Fibroblast of skin of left biceps (primary cell): ENCODE measurements at places on chromosomes 12 and 14.

DNA sequence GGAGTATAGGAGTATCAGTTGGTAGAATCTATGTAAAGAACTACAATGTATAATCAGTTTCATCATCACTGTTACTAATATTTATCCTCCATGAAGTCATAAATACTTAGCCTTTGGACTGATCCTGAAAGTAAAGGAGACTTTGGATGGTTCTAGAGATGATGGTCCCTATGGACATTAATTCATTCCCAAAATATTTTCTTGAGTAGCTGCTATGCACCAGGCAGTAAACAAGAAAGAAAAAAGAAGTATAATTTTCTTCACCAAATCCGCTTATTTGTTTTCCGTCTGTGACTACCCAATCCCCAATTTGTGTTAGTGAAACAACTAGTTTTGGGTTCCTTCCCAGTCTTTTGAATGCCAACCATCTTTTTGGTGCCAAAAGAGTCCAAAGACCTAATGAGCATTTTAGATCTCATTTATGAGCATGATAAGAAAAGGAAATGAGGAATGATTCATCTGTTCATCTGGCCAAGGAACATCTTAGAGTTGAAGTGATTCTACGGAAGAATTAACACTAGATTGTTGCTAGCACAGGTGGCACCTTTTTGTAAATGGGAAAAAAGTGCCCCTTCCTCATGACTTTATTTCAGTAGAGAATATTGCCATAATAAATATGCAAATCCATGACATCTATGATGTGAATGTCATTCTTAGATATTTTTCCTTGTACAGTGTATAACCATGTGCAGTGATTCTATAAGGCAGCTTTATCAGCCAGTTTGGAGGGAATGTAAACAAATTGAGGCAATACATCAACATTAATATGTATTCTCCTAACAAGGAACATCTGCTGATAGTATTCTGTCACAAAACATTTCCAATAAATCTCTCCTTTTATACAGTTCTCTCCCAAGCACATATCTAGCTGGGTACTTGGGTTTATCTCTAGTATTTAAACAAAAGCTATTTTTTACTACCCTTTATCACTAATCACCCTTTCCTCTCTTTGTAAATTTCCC, 85.1 kb upstream of the CCDC91 start:
- DNase-seq, result no peak

- peak; percentile 10 for DNase-seq
Observed at GRCh38 chr12:75781532-75782046, 250.0 kb downstream of the PHLDA1 start.

DNA sequence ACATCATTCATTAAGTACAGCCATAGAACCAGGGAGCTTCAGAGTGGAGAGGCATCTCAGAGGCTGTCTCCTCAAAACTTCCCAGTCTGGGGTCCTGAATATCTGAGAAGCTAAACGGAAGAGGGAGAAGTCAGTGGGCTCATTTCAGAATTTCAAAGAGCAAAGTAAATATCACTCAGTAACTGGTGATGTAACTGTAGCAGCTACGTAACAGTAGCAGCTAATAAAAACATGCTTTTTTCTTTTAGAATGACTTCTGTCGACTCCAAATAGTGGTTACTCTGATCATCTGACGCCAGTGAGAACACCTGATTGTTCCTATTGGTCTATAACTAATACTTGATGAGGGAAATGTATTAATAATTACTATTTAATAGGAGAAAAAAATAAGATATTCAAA, 383.3 kb downstream of the DPF3 start:
- no peak for DNase-seq

GRCh38 chr12:24244231-24244630, 294.8 kb upstream of the SOX5 start:
- DNase-seq, result no peak

DNA sequence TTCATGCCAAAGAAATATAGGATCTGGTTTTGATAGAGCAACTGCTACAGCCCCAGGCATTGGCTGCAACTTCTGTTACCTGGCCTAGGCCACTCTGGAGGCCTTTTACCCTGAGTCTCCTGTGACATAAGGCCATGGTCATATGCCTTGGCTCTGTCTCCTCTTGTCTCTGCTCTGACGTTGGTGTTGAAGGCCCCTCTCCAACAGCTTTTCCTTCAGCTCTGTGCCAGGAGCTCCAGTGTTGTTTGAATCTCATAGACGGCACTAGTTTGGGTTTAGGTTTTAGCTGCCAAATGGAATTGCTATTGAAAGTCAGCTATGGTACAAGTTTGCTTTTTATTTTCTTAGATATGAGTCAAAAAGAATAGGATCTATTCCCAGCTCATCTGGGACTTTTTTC, 41.1 kb downstream of the TTLL5 start:
- no peak for DNase-seq

DNA sequence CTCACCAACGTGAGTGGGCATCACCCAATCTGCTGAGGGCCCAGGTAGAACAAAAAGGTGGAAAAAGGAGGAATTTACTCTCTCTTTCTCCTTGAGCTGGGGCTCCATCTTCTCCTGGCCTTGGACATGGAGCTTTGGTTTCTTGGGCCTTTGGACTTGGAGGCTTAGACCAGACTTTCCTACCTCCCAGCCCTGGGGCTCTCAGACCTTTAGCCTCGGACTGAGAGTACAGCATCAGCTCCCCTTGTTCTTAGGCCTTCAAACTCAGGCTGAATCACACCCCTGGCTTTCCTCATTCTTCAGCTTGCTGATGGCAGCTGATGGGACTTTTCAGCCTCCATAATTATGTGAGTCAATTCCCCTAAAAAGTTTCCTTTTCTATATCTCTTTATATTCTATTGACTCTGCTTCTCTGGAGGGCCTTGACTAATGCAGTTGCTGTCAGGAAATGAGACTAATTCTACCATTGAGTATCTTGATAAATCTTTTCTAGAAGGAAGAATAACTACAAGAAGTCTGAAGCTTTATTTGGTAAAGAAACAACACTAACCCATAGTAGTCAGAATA, 15.9 kb upstream of the CLEC4E start:
- no peak for DNase-seq

- DNase-seq, result no peak
Observed at GRCh38 chr12:18567787-18568186, 170.0 kb downstream of the PLCZ1 start.

DNA sequence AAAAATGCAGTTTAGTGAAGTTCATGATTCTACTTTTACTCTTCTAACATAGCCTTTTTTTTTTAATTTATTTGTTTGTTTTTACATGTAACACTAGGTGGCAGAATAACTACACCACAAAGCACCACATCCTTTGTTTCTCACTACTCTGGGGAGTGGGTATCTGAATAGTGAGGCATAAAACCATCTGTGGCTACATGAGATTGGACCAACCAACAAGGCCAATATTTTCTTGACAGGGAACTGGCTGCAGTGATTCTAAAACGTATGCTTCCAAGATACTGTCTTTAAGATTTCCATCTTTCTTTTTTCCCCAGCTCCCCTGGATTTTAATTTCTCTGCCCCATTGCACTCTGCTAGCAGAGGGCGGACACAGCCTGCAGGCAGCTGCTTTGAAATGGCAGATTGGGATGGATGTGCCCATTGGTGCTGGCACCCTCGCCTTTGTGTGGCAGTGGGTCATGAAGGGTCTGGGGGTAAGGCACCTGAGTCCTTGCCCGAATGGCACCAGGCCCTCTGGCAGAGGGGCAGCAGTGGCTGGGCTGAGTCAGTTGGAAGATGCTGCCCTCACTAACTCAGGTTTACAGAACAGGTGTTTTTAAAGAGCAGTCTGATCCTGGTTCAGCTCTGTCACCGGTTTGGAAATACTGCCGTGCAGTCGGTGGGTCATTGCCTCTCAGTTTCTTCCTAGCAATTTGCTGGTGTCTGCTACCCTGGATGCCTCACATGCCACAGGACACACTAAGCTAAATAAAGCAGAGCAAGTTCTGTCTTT, 429.1 kb downstream of the RAD51B start:
- DNase-seq, result peak; percentile 68

DNA sequence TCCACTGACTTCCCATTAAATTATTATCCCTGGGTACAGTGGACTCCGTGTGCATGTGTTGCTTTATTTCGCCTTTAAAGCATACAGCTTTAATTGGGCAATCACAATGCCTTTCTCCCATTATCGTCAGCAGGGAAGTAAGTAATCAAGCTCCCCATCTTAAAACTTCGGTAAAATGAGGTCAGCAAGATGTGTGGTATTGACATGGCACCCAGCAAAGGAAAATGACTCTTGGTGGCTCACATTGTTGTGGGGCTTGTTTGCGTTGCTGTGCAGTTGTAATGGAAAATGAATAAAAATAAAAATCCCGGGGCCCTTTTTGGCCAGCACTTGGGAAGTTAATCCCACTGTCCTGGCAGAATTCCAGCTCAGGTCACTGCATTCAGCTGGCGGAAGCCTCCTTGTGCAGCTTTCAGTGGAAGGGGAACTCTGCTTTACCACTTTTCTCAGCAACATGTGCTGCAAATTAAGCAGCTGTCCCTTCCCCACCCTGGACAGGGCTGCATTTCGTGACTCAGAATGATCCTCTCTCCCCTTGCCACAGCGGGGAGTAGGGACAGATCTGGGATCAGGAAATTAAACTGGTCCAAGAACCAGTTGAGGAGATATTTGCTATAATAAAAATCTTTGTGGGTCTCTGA, 13.9 kb upstream of the ATP2A2 start:
- DNase-seq, result peak; percentile 63

- DNase-seq, result no peak
Observed at GRCh38 chr12:114750917-114751316, 66.9 kb upstream of the TBX3 start.

DNA sequence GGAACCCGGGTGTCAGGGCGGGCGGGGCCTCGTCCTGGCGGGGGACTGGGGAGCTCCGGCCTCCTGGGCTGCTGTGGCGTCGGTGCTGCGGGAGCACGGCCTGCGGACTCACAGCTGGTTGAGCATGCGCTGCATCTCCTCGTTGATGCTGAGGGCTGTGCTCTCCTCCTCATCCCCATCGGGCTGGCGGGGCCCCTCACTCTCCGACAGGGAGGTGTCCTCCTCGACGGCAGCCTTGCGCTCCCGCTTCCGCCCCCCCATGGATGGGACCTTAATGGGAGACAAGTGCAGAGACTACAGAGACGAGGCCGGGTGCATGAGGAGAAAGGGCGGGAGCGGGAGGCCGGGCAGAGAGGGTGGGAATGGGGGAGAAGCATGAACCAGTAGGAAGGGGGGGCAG, 7.3 kb downstream of the IFFO1 start:
- DNase-seq, result no peak

- DNase-seq, result no peak
Observed at GRCh38 chr14:40574780-40575179, 1031.9 kb upstream of the LRFN5 start.

DNA sequence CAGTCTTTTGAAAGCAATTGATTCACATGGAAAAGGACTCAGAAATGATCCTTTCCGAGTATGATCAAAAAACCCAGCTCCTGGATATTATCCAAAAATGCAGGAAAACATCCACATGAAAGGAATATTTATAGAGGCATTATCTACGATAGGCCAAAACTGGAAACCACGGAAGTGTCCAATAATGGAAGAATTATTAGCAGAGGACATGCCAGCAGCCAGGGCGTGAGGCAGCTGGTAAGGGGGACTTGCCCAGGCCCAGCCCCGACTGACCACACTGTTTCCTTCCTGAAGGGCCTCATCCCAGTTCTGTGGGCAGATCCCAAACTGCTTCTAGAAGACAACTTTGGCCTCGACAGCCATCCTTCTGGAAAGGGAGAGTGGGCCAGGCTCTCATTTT, 20.5 kb downstream of the ACTN1 start:
- DNase-seq, result no peak

DNA sequence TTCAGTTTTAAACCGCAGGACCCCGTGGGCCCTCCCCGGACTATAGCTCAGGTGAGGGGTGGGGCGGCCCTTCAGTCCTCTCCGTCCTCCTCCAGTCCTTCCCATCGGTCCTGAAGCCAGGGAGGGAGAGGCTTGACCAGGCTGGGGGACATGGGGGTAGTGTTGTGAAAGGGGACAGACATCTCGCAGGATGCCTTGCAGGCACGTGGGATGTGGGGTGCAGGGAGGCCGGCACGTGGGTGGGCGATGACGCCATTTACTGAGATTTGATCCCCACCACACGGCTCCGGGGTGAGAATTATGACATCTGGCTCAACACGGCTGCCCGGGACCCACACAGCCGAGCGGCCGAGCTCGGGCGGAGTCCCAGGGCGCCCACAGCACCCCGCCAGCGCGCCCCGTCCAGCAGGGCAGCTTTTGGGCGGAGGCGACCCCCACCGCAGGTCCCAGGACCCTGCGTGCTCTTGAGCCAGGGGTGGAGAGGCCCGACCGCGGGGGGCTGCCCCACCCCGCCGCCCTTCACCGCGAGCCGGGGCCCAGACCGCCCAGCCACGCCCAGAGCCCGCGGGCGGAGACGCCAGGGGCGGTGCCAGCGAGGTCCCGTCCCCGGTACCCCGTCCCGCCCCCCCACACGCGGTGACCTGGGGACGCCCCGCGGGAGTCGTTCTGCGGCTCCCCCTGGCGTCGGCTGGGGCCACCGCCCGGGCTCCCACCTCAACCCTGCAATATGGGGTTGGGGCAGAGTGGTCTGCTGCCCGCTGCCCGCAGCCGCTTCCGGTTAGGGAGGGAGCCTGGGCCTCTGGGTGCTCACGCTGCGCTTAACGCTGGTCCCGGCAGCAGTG, 3.3 kb upstream of the EXOC3L4 start:
- DNase-seq, result no peak

- DNase-seq, result no peak
Observed at GRCh38 chr12:102726686-102727085, 190.4 kb downstream of the PAH start.

- no peak for DNase-seq
Observed at GRCh38 chr12:31618228-31619025, 27.5 kb upstream of the DENND5B start.

GRCh38 chr14:24052656-24053547, 1.1 kb downstream of the CARMIL3 start:
- DNase-seq, result no peak

DNA sequence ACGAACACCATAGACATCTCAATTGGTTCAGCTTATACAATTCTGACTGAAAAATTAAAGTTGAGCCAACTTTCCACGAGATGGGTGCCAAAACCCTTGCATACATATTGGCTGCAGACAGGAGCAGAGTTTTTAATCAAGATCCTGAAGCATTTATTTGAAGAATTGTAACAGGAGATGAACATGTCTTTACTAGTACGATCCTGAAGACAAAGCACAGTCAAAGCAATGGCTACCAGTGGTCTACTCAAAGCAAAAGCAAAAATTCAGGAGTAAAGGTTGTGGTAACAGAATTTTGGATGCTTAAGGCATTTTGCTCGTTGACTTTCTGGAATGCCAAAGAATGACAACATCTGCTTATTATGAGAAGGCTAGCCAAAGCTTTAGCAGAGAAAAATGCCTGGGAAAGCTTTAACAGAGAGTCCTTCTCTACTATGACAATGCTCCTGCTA, 20.7 kb downstream of the ZDHHC17 start:
- DNase-seq, result peak; percentile 55

DNA sequence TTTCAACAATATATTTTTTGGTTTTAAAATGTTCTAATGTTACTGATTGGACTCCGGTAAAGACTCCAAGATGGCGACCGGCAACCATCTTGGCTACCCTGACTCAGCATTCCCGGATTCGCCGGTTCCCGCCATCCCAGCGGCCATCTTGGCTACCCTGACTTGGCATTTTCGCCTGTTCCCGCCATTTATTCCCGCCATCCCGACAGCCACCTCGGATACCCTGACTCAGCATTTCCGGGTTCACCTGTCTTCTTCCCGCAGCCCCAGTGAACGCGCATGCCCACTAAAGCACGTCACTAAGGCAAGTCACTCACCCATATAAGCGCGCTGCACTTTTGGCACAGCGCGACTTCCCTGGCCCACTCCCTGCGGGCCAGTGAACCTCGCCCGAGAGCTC, 9.0 kb upstream of the LRFN5 start:
- DNase-seq, result no peak

GRCh38 chr14:58992935-58993334, 195.5 kb upstream of the DAAM1 start:
- no peak for DNase-seq

- DNase-seq, result no peak
Observed at GRCh38 chr12:89363084-89363483, 10.8 kb upstream of the DUSP6 start.
